CD4-positive, alpha-beta memory T cell (primary cell): ENCODE measurements at places on chromosomes 13 and 19. TPM values are rescaled to one million over a fixed set of nuclear protein-coding genes. Genes with fewer than 3 reads are reported as not detected.

GRCh38 chr13:110173247-110173818, 133.6 kb downstream of the COL4A1 start:
- no peak for DNase-seq

GRCh38 chr13:31638577-31638976, 100.7 kb upstream of the RXFP2 start:
- DNase-seq = no peak

- no peak for DNase-seq
Measured at GRCh38 chr19:41261474-41262190, 2.5 kb upstream of the HNRNPUL1 start.

Gene OR4F17
- not detected for polyA plus RNA-seq

GRCh38 chr19:18731562-18732008, 48.1 kb downstream of the CRTC1 start:
- DNase-seq = no peak

- no peak for DNase-seq
Measured at GRCh38 chr19:33826521-33826920, 29.9 kb downstream of the KCTD15 start.

Gene ZNF180
- 5.2 TPM for polyA plus RNA-seq

- no peak for DNase-seq
Measured at GRCh38 chr13:34322743-34323074, 504.8 kb downstream of the RFC3 start.

Gene UFM1
- 68.9 TPM for polyA plus RNA-seq
